GM23248 (cell line): ENCODE measurements at places on chromosomes 13 and 19. TPM values are rescaled to one million over a fixed set of nuclear protein-coding genes. Genes with fewer than 3 reads are reported as not detected.

The LRRC25 gene
- not detected in 2 replicates for total RNA-seq

The FCAR gene
- not detected in 2 replicates for total RNA-seq

The OXGR1 gene
- total RNA-seq: not detected in 2 replicates

The CCDC169 gene
- 0.22 and 0.25 TPM in 2 replicates for total RNA-seq

The SIGLEC8 gene
- total RNA-seq: not detected in 2 replicates

The BLOC1S3 gene
- total RNA-seq: 4.3 and 9.0 TPM in 2 replicates

The LENG9 gene
- 6.6 and 13.5 TPM in 2 replicates for total RNA-seq

The CD70 gene
- total RNA-seq: not detected in 2 replicates

The TPTE2 gene
- not detected in 2 replicates for total RNA-seq

DNA sequence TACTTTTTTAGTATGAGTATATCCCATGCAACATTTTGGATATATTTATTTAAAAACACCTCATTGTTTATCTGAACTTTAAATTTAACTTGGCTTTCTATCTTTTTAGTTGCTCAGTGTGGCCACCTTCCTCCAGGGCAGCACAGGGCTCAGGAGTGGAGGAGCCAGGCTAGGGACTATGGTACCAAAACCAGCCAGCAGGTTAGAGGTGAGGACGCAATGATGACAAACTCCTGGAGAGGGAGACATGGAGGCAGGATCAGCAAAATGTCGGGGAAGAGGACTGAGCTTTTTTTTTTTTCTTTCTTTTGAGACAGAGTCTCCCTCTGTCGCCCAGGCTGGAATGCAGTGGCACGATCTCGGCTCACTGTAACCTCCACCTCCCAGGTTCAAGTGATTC lies 29.6 kb upstream of the CALM3 start:
- H3K36me3 ChIP-seq: no peaks in the 10 kb centered on the region
- H3K4me3 ChIP-seq: no peak overlapping the region
- H3K27ac ChIP-seq: no peak overlapping the region
- no peaks in the 10 kb centered on the region for H3K4me1 ChIP-seq
- peak; percentile 30 for DNase-seq

- no peaks in the 10 kb centered on the region for H3K4me1 ChIP-seq
- H3K36me3 ChIP-seq: no peaks in the 10 kb centered on the region
- H3K27me3 ChIP-seq: no peaks in the 10 kb centered on the region; the same call in 1 of the 2 replicates
- DNase-seq: peak; percentile 11
Observed at GRCh38 chr19:40907968-40908735, 26.1 kb upstream of the CYP2A7 start.

- H3K36me3 ChIP-seq: no peaks in the 10 kb centered on the region
- H3K27ac ChIP-seq: peak overlapping the region; percentile 78
- peak; percentile 65 for DNase-seq
- H3K27me3 ChIP-seq: no peaks in the 10 kb centered on the region
- H3K4me3 ChIP-seq: peak overlapping the region; percentile 36; the same call in 1 of the 2 replicates
Observed at GRCh38 chr19:6088602-6089049, 21.7 kb downstream of the RFX2 start.

DNA sequence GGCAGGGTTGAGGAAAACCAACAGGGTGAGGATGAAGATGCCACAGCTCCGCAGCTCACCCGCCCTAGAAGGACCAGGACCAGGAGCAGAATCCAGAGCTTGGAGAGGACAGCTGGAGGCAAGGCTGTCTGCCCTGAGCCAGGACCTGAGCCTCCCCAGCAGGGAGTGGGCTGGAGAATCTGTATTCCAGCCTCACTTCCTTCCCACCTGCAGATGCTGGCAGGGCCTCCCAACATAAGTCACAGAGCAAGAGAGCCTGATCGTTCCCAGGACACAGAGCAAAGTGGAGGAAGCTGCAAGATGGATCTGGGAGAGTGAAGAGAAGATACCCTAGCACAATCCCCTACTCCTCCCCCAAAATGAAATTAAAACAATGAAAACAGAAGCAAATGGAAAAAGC lies 61.7 kb upstream of the WASF3 start:
- H3K36me3 ChIP-seq: no peaks in the 10 kb centered on the region
- no peak overlapping the region for H3K4me3 ChIP-seq
- DNase-seq: no peak
- no peaks in the 10 kb centered on the region for H3K27me3 ChIP-seq
- no peak overlapping the region for H3K27ac ChIP-seq

- no peaks in the 10 kb centered on the region for H3K27me3 ChIP-seq
- peaks cover 13% of the 10 kb centered on the region for H3K36me3 ChIP-seq
- peak; percentile 64 for DNase-seq
- H3K4me1 ChIP-seq: no peaks in the 10 kb centered on the region
- no peak overlapping the region for H3K4me3 ChIP-seq
Observed at GRCh38 chr13:49563516-49563915, 21.8 kb downstream of the RCBTB1 start.

- H3K27ac ChIP-seq: no peak overlapping the region
- no peaks in the 10 kb centered on the region for H3K4me1 ChIP-seq
- no peaks in the 10 kb centered on the region for H3K36me3 ChIP-seq
- DNase-seq: peak; percentile 37
- no peak overlapping the region for H3K4me3 ChIP-seq
Observed at GRCh38 chr13:73000027-73000674, 58.7 kb upstream of the KLF5 start.

GRCh38 chr13:27005556-27005955 lies 166.1 kb downstream of the USP12 start:
- no peaks in the 10 kb centered on the region for H3K36me3 ChIP-seq
- peaks cover 34% of the 10 kb centered on the region for H3K27me3 ChIP-seq
- no peak overlapping the region for H3K4me3 ChIP-seq
- H3K27ac ChIP-seq: no peak overlapping the region

- no peak overlapping the region for H3K27ac ChIP-seq
- H3K4me1 ChIP-seq: no peaks in the 10 kb centered on the region
- 0 out of 2 replicates have a peak, but pooled peaks cover 5% of the 10 kb centered on the region for H3K27me3 ChIP-seq
- H3K36me3 ChIP-seq: no peaks in the 10 kb centered on the region
Observed at GRCh38 chr13:78787190-78787589, 128.2 kb upstream of the OBI1 start.

- H3K4me1 ChIP-seq: no peaks in the 10 kb centered on the region
- no peak overlapping the region for H3K4me3 ChIP-seq
- H3K36me3 ChIP-seq: no peaks in the 10 kb centered on the region
- H3K27ac ChIP-seq: no peak overlapping the region
- H3K27me3 ChIP-seq: no peaks in the 10 kb centered on the region
Observed at GRCh38 chr13:35211949-35212348, 264.5 kb downstream of the MAB21L1 start.

DNA sequence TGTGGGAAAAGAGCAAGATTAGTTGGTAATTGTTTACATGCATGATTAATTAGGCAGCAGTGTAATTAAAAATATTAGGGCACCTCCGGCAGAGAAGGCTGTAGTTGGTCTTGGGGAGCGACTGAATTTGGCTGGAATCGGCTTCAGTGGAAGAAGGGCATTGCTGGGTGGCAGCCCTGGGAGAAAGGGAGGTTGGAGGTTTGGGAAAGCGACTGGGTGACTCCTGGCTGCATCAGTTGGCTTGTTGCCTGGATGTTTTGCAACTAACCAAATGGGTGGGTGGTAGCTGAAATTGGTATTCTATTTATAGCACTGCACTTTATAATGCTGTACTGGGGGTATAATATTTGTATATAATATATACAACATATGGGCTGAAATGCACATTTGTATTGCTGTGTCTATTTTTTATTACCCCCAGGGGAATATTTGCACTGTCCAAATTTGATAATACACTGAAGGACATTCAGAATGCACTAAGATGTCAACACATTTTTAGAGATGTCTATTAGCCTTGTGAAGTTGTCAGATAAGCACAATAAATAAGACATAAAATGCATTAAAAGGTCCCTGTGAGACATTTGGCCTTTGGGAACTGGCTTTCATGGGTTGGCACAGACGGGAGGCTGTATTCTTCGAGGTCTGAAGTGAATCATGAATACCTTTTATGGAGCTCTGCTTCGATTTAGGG lies 1.7 kb downstream of the B3GLCT start:
- H3K4me1 ChIP-seq: peaks cover 41% of the 10 kb centered on the region
- peak; percentile 88 for DNase-seq
- no peaks in the 10 kb centered on the region for H3K27me3 ChIP-seq
- no peaks in the 10 kb centered on the region for H3K36me3 ChIP-seq
- peak overlapping the region; percentile 86 for H3K4me3 ChIP-seq

GRCh38 chr13:66888698-66889097 lies 341.4 kb downstream of the PCDH9 start:
- H3K4me1 ChIP-seq: no peaks in the 10 kb centered on the region
- H3K27ac ChIP-seq: no peak overlapping the region
- no peak overlapping the region for H3K4me3 ChIP-seq
- no peaks in the 10 kb centered on the region for H3K27me3 ChIP-seq
- H3K36me3 ChIP-seq: no peaks in the 10 kb centered on the region
- DNase-seq: no peak

DNA sequence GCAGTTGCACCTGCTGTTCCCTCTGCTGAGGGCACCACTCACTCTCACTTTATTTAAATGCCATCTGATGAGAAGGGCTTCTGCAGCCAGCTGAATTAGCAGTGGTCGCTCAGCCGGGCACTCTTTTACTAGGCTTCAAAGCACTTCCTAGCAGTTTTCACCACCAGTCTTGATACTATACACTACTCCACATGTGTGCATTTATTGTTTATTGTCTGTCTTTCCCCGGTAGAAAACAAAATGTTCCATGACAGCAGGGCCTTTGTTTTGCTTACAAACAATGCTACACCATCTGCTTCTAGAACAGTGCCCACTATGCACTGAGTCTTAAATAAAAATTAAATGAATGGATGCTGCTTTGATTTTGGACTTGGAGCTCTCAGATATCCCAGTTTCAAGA lies 404.9 kb downstream of the FGF14 start:
- DNase-seq: no peak
- no peaks in the 10 kb centered on the region for H3K4me1 ChIP-seq
- no peak overlapping the region for H3K27ac ChIP-seq
- no peak overlapping the region for H3K4me3 ChIP-seq

GRCh38 chr19:28701491-28701890 lies 511.5 kb downstream of the UQCRFS1 start:
- peaks cover 4% of the 10 kb centered on the region; the same call in 1 of the 2 replicates for H3K27me3 ChIP-seq
- no peaks in the 10 kb centered on the region for H3K36me3 ChIP-seq

- no peak overlapping the region for H3K27ac ChIP-seq
- no peak overlapping the region for H3K4me3 ChIP-seq
- peaks cover 4% of the 10 kb centered on the region; the same call in 1 of the 2 replicates for H3K4me1 ChIP-seq
Observed at GRCh38 chr19:7492142-7492541, 3.3 kb upstream of the PEX11G start.

DNA sequence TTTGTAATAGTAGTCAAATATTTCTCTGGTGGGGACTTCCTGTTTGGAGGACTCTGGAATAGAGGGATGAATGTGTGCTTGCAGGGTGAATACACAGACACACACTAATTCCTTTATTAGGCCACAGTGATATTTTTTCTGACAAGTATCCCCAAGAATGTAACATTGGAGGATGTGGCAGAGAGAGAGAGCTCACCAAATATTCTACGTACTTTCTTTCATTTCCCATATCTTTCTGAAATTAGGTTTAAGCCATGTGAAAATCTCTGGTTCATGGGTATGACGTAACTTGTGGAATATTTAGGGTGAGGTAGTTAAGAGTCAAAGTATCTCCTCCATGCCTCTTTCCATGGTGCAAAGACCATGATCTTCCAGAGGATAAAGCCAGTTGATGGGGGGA lies 463.4 kb downstream of the DIAPH3 start:
- no peaks in the 10 kb centered on the region for H3K36me3 ChIP-seq
- no peaks in the 10 kb centered on the region for H3K27me3 ChIP-seq
- H3K27ac ChIP-seq: no peak overlapping the region
- no peaks in the 10 kb centered on the region for H3K4me1 ChIP-seq
- H3K4me3 ChIP-seq: no peak overlapping the region

- no peak for DNase-seq
- no peaks in the 10 kb centered on the region for H3K36me3 ChIP-seq
- no peak within 1 kb of the TSS for H3K27ac ChIP-seq
- H3K4me3 ChIP-seq: no peak within 1 kb of the TSS
- no peaks in the 10 kb centered on the region for H3K4me1 ChIP-seq
- H3K27me3 ChIP-seq: no peaks in the 10 kb centered on the region
Observed at GRCh38 chr19:35041548-35042055, at the start of gene HPN. Gene HPN, plus strand, starts transcription at chr19:35041721. Its CDS starts 786 bp downstream, at chr19:35042507.

DNA sequence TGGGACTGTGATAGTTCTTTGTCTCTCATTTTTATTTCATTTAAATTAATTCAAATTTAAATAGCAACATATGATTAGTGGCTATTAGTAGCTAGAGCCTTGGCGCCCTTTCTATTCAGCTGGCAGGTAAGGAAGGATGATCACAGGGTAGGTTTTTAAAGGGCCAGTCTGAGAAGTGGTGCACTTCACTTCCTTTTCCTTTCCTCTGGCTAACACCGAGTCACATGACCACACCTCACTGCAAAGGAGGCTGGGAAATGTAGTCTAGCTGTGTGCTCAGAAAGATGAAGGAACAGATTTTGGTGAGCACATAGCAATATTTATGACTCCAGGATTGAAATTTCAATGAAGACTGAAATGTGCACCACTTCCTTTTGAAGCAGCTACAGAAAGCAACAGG lies 128.7 kb downstream of the TSHZ3 start:
- no peak overlapping the region for H3K4me3 ChIP-seq
- no peaks in the 10 kb centered on the region for H3K36me3 ChIP-seq
- no peaks in the 10 kb centered on the region for H3K27me3 ChIP-seq
- H3K4me1 ChIP-seq: peaks cover 26% of the 10 kb centered on the region

DNA sequence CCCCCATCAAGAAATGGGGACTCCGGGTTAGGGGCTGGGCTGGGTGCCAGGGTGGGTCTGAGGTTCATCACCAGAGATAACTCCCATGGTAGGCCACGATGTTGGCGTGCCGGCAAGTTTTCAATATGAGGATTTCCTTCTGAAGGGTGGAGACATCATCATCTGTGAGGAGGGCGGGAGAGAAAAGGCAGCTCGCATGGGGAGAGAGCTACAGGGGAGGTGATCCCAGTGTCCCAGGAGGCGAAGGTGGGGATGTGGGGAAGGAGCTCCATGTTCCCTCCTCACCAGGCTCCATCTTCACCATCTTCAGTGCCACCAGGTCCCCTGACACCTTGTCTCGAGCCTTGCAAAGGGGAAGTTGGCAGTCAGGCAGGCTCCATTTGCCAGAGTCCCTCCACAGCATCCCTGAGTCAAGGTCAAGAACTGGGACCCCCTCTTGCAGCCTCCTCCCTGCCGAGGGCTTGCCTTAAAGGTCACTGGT lies 430 bp downstream of the MAP4K1 start:
- no peak for DNase-seq
- no peak overlapping the region for H3K27ac ChIP-seq
- no peaks in the 10 kb centered on the region for H3K27me3 ChIP-seq
- peaks cover 11% of the 10 kb centered on the region for H3K36me3 ChIP-seq

DNA sequence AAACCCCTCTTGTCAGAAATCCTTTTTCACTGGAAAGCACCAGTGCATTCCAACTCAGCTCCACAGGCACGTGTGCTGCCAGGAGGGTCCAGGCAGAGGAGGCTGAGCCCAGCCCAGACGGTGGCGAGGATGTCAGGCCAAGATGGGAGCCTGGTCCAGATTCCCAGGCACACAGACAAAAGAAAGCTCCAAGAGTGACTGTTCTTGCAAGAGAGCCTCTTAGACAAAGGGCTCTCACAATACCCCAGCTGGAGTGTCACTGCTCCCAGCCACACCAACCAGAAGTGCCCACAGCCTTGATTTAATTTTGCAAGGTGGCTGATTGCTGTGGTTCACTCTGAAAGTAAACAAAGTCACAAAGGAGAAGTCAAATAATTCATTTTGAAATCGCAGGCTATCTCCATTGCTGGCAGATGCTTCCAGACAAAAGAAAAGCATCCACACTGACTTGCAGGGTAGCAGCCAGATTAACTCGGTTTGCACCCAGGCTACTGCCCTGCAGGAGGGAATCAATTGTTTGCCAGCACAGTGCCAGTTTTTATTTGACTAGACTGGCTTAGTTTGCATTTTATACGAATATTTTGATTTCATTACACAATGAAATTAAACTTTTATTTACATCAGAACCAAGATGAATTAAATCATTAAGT lies 95.1 kb downstream of the RAB20 start:
- H3K4me3 ChIP-seq: no peak overlapping the region
- no peaks in the 10 kb centered on the region for H3K4me1 ChIP-seq
- H3K27me3 ChIP-seq: no peaks in the 10 kb centered on the region
- peaks cover 9% of the 10 kb centered on the region; the same call in 1 of the 2 replicates for H3K36me3 ChIP-seq
- no peak for DNase-seq
